ENCODE measurements at places on chromosomes 7 and 10.

- DNase-seq = no peak
These were observed 266.0 kb downstream of the USP6NL start for GRCh38 chr10:11345224-11346054.

- DNase-seq = no peak
These were observed 39.2 kb downstream of the MGMT start for GRCh38 chr10:129506101-129506797.

DNA sequence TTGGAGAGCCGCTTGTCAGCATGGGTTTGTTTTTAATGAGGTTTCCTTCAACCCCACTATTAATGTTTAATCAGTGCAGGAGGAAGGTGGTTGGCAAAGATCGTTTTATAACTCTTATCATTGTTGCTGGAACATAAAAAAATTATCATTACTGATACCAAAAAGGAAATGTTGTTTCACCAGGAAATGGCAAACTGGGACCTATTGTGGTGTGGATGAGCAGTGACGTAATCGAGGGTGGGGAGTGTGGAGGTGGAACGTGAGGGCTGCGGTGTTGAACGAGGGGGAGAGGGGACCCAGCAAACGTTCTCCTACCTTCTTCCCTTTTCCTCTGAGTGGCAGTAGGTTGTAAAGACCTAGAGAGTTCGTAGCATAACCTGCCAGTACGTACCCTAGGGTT is 71.9 kb upstream of the TOMM7 start:
- DNase-seq = no peak

GRCh38 chr7:2632733-2633537 is 1.1 kb downstream of the TTYH3 start:
- DNase-seq = peak; percentile 81

DNA sequence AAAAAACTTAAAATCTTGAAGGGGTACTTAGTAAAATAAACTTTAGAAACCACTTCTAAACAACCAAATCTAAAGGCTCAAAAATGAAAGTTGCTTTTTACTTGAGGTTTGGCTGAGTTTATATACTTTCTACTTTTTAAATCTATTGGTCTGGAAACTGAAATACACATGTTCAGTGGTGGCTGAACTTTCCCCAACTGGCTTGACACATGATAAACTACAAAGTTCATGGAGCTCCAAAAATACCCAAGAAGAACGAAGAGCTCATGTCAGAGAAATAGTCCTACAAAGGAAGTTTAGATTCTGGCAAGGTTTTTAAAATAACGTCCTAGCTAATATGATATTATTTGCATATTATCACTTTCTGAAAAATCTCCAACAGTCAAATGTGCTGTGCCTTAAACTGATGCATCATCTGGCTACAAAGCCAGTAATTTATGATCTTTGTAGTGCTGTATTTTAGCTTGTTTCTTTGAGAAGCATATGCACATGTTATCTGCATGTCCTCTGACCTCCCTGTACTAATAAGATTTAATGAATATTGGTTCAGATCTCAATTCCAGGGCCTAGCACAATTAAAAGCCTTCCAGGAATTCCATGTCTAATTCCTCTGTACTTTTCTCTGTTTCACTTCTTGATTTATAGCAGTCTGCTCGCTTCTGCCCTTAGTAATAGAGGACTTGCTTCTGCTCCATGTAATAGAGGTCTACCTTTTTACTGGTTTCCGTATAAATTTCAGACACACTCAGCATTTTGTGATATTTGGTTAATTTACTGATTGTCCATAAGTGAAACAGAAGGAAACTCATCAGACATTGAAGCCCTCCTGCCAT is 28.2 kb downstream of the SEMA3C start:
- DNase-seq = no peak

DNA sequence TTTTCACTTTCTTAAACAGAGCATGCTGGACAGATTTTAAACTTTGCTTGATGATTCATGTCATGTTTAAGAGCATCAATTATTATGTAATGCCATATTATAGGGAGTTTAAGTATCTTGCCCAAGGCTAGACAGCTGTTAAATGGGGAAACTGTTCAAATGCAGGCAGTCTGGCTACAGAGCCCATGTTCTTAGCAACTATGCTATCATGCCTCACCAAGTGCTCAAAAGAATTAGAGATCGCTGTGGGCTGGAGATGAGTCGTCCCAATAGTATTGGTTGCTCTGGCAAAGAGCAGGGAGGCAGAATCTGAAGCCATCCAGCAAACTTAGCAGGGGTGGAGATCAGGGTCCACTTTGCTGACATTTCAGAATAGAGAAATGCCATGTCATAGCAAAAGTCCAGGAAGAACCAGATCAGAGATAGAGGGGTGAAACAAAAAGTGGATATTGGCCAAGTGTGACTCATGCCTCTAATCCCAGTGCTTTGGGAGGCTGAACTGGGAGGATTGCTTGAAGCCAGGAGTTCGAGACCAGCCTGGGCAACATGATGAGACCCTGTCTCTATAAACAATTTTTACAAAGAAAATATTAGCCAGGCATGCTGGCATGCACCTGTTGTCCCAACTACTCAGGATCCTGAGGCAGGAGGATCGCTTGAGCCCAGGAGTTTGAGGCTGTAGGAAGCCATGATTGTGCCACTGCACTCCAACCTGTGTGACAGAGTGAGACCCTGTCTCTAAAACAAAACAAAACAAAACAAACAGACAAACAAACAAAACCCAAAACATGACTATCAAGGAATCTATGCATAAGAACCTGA is 57.8 kb downstream of the BAMBI start:
- no peak for DNase-seq

- DNase-seq = no peak
These were observed 77.7 kb downstream of the ITGB8 start for GRCh38 chr7:20408467-20408826.
